Stimulated activated CD4-positive, alpha-beta T cell treated with anti-CD3 and anti-CD28 coated beads, Interleukin-2, amount 100 ng/mL, for 48 hours (primary cell): ENCODE measurements at places on chromosomes 12 and 14.

GRCh38 chr14:65228436-65228835 lies 126.1 kb upstream of the MAX start:
- no peak for DNase-seq

DNA sequence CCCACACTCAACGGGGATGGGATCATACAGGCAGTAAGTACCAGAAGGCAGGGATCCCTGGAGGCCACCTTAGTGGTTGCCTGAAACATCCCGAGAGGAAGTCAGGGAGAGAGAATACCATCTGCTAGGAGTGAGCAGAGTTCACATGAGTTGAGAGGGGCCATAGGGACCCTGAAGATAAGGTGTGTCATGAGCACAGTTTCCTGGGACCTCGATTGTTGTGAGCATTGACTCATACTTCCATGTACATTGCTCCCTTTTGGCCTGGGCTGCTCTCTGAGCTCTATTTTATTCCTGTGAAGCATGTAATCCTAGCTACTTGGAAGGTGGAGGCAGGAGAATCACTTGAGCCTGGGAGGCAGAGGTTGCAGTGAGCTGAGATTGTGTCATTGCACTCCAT lies 120.5 kb downstream of the TBC1D30 start:
- DNase-seq: no peak

DNA sequence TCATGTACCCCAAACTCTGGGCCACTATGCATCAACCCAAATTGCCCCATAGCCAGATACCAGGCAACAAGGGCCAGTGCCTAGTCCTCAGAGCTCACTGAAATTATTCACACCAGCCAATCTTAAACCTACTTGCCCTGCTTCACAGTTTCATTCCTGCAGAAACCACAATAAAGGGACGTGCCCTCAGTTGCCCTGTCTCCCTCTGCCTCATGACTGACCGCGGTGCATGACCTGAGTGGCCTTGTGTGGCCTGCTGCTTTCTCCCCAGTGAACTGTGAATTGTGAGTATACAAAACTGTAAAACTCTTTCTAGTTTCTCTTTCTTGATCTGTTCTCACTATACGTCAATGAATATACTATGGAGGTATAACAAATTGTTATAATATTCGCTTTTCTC lies 490.9 kb upstream of the MIS18BP1 start:
- no peak for DNase-seq

GRCh38 chr12:93279565-93280412 lies 97.9 kb upstream of the NUDT4 start:
- no peak for DNase-seq

DNA sequence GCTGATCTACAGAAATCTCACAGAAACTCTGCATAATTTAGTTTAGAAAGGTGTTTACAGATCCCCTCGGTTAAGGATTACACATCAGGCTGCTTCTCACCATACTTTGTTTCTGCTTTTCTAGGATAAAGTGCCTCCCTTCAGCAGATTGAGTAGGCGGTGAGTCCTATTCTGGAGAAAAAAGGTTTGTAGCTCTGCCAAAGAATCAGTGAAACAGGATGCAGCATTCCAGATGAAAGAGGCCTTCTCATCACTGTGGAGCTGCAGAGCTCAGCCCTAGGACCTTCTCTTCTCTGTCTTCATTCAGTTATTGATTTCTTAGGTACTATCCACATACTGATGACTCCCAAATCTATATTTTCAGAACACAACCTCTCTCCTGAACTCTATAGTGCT lies 155.5 kb upstream of the KRR1 start:
- no peak for DNase-seq

DNA sequence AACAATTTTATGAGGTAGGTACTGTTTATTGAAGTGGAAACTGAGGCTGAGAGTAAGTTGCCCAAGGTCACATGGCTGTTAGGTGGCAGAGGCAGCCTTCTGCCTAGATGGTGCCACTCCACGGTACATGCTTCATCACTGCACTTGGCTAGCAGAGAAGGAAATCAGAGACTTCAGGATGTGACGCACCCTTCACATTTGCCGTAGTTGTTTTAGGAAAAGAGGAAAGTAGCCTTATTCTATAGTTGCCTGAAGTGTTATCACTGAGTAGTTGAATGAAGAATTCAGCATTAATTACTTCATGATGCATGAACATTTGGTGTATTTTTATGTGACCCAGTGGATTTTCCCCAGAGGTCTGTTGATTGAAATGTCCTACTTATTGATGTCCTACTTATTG lies 55.7 kb downstream of the ERC1 start:
- DNase-seq: no peak

- DNase-seq: no peak
Observed at GRCh38 chr12:120199595-120200306, 1.2 kb downstream of the RPLP0 start.
